Stimulated activated CD4-positive, alpha-beta T cell treated with anti-CD3 and anti-CD28 coated beads, TNF-alpha, amount 100 ng/mL, for 1 hour (primary cell): ENCODE measurements at places on chromosomes 13 and 19.
A peak's percentile ranks its signal among the peaks of the same experiment; 100 is the strongest.

GRCh38 chr19:41019346-41019745, 28.3 kb downstream of the CYP2B6 start:
- no peak for DNase-seq

- DNase-seq, result no peak
Observed at GRCh38 chr19:22945560-22945959, 57.4 kb downstream of the ZNF728 start.

GRCh38 chr19:11577451-11578257, at the start of gene ACP5:
Gene ACP5 (minus strand): TSS chr19:11577645. CDS start chr19:11577317, 328 bp downstream.
- no peak for DNase-seq

GRCh38 chr13:36918246-36919131, 1.5 kb downstream of the SMAD9 start:
- DNase-seq, result no peak

DNA sequence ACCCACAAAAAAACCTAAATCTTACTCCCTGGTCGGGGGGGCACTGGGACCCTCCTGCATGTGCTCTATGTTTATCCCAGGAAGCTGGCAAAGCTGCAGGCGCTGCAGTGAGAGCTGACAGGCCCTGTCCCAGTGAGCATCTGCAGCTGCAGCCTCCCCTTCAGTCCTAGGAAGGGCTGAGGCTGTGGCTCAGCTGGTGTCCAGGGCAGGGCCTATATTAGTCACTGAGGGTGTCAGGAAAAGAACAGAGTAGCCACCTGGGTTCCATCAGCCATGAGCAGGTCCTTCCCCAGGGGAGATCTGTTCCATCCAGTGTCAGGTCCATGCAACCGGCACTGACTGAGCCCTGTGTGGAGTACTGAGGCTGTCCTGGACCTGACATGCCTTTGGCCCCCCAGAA, 120.5 kb downstream of the TNFRSF19 start:
- no peak for DNase-seq

- no peak for DNase-seq
Observed at GRCh38 chr13:113548171-113548641, 36.3 kb upstream of the TFDP1 start.

- no peak for DNase-seq
Observed at GRCh38 chr13:93466502-93467036, 240.0 kb downstream of the GPC6 start.

DNA sequence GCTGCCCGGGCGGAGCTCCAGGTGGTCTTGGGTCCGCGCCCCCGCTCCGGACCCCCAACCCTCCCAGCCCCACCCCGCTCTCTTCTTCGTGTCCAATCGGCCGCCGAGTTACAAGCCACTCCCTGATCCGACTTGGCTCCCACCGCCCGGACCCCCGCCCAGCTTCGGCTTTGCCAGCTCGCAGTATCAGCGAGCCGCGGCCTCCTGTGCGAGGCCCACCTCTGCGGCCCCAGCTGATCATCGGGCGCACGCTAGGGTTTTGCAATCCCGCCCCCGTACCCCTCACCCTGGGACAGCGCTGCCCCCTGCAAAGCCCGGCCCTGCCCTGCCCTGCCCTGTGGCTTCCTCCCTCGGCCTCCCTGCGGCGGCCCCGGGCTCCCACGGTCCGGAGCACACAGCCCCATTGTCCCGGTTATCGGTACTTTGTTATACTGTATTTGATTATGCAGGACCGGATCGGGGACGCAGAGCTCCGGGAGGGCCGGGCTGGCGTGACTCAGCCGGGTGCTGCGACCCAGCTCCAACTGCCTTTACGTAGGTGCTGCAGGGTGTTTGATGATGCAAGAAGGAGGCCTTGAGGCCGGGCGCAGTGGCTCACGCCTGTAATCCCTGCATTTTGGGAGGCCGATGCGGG, 598 bp upstream of the LPAR2 start:
- no peak for DNase-seq

DNA sequence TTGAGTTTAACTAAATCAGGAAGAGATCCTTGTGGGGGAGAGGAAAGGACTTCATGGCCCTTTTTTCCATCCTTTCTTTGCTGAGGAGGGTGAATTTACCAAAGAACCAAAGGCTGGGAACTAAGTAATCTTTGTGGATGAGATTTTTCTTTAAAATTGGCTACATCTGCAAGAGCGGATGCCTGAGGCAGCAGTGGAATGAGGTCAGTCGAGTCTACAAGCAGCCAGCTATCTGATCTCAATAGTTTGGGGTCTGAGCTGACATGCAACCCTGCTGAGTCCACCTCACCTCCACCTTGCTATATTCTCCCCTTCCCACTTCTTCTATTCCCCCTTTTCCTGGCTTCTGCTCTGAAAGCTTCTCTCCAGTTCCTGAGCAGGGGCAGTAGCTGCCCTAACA, 3.6 kb upstream of the DNAJC15 start:
- no peak for DNase-seq

DNA sequence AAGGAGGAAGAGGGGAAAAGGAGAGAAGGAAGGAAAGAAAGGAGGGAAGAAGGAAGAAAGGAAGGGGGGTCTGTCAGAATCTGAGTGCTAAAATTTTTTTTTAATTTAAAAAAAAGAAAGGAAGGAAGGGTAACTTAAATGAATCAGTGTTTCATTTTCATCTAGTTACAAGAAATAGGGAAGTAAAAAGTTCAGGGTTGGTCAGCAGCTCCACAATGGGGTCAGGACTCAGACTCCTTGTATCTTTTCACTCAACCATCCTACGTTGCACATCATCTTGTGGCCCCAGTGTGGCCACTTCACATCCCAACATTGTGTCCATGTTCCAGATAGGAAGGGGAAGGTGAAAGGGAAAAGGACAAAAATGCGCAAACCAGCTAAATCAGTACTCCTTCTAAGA, 14.3 kb upstream of the FNDC3A start:
- DNase-seq, result no peak

DNA sequence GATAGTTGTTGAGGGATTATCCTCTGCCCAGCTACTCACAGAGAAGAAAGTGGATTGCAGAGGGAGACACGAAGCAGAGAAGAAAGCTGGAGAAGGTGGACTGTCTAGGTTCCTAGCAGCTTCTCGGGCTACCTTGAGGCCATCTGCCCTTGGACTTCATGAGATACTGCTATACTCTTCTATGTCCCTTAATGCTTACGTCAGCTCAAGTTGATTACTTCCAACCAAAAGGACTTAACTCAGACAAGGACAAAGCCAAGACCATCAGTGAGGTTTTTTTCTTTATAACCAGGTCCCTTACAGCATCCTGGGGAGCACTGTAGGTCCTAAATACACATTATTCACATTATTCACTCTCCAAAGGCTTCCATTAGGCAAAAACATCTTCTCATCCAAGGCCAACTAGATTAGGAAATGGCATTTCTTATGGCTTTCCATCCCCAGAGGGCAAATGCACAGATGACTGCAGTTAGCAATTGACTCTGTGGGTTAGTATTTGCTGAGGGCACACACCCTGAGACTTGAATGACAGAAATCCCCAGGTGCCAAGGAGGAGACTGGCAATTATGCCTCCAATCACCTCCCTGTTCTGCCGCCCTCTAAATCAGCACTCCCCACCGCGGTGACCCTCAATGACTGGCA, 4.1 kb upstream of the UBE2L5 start:
- no peak for DNase-seq

DNA sequence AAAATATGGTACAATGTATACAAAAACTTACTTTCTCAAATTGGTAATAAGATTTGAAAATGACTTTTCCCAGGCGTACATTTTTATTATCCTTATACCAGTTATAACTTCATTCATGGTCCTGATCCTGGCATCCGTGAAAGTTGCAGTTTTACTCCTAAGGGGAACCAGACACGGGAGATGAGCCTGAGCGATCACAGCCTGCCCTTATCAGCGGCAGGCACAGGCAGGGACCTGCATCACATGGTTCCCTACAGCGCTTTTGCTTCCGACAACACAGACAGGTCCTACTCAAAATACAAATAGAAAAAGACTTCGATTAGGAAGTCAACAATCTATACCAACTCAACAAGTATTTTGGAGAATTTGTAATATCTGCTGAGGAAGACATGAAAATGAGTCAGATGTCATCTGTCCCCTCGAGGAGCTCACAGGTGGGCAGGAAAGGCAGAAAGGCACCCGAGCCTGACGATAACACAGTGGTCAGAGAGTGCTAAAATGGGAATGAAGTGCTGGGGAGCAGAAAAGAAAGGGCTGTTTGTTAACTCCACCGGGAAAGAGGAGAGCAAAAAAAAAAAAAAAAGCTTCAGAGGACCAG, 93.4 kb downstream of the ABCC4 start:
- DNase-seq, result no peak

- no peak for DNase-seq
Observed at GRCh38 chr19:41935760-41936415, 7.6 kb upstream of the ERFL start.

DNA sequence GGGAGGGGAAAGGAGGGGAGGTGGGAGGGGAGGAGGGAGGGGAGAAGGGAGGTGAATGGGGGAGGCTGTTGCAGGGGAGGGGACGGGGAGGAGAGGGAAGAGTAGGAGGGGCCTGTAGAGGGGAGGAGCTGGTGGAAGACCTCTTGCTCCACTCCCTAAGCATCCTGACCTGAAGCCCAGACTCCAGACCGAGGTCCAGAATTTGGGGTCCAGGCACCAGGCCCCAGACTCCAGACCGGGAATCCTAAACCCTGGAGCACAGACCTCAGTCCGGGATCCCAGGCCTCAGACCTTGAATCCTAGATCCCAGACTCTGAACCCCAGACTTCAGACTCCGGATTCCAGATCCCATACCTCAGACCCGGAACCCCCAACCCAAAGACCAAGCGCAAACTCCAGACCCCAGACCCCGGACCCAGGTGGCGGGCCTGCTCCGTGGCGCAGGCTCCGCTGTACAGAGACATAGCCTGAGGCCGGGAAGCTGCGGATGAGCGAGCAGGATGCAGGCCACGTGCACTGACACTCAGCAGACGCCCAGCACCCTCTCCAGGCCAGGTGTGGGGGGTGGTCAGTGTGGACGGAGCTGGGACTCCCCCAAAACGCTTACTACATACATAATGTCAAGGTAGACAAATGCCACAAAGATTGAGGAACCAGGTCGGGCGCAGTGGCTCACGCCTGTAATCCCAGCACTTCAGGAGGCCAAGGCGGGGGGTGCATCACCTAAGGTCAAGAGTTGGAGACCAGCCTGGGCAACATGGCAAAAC, 710 bp upstream of the BTBD2 start:
- peak; percentile 29 for DNase-seq

GRCh38 chr13:72998012-72998411, 60.8 kb upstream of the KLF5 start:
- DNase-seq, result no peak

GRCh38 chr19:17522988-17523872, 11.8 kb downstream of the PGLS start:
- DNase-seq, result no peak
